Amniotic stem cell (primary cell): ENCODE measurements at places on chromosomes 7 and 10.

DNA sequence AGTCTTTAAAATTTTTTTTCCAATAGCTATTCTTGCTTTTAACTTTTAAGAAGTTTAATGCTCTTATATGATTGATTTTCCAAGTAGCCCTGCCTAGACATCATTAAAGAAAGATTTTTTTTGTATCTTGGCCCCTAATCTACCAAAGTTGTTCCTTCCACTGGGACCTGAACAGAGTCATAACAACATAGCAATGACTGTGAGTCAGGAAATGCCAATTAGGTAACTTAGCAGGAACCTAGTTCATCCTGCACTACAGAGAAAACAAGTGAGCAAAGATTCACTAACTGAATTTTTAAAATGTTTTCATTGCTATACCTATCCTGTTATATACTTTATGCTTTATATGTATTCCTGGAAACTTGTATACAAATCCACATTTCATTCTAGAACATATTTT, 284.7 kb downstream of the BICC1 start:
- no peak for DNase-seq

GRCh38 chr10:69749178-69750010, 52.3 kb upstream of the COL13A1 start:
- DNase-seq: no peak

DNA sequence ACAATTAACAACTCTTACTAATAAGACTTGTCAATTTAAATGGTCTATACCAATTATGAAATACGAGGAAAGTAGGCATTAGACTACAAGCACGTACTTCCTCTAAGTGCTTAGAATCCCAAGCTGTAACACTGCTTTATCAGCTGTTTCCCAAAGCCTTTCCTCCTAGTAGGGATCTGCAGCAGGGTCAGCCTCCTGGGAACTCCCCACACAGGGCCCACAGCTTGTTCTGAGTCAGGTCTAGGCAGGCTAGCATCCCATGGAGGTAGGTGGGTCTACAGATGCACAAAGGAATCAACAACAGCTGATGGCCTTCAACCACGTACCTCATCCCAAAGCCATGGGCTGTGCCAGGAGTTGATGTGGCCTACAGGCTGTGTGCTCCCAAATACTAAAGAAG, 14.7 kb downstream of the MMS19 start:
- DNase-seq: no peak

DNA sequence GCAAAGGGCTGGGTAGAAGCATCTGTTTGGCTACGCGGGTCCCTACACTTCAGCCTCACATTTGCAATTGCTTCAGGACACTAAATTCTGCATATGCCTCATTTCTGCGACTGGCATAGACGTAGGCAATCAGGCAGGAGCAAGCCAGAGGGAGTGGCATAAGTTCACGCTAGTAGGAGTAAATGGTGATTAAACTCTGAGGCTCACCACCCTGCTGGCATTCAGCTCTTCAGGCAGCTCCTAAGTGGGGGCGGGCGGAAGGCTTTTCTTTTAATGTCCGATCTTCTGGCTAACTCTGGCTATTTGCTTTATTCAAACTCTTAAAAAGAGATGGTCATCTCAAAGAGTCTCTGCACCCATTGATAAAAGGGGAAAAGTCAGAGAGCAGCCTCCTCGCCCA, 45.3 kb downstream of the RGS10 start:
- DNase-seq: no peak

GRCh38 chr7:116802746-116803152, 59.6 kb upstream of the CAPZA2 start:
- DNase-seq: no peak

GRCh38 chr7:41114131-41114530, 588.8 kb downstream of the INHBA start:
- no peak for DNase-seq

- DNase-seq: peak; percentile 24
Measured at GRCh38 chr10:119859420-119860258, 13.0 kb downstream of the MCMBP start.

GRCh38 chr7:92053312-92053711, 81.0 kb downstream of the CYP51A1 start:
- DNase-seq: no peak

- DNase-seq: peak; percentile 21
Measured at GRCh38 chr7:84637568-84638338, 443.2 kb upstream of the SEMA3A start.

GRCh38 chr10:122555442-122555841, 5.1 kb upstream of the DMBT1 start:
- no peak for DNase-seq

DNA sequence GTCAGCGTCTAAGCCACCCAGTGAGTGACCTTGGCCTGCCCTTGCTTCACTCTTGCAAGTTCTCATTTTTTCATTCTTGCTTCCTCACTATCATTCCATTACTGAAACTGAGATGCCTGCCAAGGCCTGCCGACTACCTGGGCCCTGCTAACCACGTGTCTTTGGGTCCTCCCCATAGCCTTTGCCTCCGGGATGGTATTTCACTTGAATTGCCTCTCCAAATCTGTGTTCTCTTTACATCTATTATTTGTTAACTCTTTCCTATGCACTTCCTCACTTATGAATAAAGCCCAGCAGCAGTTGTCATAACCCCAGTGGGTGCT, 234.6 kb downstream of the SNX10 start:
- no peak for DNase-seq

GRCh38 chr10:73967544-73967943, 30.4 kb upstream of the VCL start:
- no peak for DNase-seq

GRCh38 chr7:49866076-49866735, 92.8 kb downstream of the VWC2 start:
- no peak for DNase-seq

GRCh38 chr10:103748020-103748419, 107.4 kb downstream of the SH3PXD2A start:
- DNase-seq: no peak

- peak; percentile 37 for DNase-seq
Measured at GRCh38 chr7:16428672-16429071, 7.3 kb upstream of the CRPPA start.

DNA sequence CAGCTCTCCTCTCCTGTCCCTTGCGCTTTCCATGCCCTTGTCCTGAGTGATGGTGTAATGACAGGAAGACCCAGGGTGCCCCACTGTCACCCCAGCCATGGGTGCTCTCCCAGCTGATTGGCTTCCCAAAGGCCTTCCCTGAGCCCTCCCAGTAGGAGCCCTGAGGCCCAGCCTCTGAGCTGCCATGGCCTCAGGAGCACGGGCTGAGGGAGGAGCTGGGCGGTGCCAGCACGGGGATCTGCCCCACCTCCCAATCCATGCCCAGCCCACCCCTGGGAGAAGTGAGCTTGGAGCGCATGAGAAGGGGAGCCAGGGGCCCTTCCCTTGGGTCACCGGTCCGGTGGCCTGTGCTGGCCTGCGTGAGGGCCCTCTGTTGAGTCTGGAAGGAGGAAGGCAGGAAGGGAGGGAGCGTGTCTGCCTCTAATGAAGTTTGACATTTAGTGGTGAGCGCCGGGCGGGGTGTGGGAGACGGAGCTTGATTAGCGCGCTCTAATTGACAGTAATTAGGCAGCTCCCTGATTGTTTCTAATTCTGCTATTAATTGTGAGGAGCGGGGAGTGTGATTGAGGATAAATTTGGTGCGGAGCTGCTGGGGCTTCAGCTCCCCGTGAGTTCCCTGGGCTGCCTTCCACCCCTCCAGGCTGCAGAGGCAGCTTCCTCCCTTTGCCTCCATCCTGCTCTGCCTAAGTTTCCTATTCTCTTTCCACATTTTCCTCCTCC, 28.3 kb downstream of the GBX1 start:
- no peak for DNase-seq

DNA sequence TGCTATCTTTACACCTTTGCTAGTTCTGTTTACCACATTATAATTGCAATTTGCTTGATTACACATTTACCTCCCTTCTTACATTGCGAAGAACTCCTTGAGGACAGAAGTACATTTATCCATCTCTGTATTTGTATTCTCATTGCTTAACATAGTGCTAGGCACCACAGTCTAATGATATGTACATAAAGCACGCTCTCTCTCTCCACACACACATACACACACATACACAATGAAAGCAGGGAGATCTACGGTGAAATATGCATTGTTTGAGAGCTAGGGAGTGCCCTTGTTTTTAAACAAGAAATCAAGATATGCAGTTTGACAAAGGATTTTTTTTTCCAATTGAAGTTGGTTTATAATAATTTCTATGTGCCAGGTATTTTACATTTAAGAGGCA, 148.7 kb downstream of the BMPER start:
- no peak for DNase-seq

DNA sequence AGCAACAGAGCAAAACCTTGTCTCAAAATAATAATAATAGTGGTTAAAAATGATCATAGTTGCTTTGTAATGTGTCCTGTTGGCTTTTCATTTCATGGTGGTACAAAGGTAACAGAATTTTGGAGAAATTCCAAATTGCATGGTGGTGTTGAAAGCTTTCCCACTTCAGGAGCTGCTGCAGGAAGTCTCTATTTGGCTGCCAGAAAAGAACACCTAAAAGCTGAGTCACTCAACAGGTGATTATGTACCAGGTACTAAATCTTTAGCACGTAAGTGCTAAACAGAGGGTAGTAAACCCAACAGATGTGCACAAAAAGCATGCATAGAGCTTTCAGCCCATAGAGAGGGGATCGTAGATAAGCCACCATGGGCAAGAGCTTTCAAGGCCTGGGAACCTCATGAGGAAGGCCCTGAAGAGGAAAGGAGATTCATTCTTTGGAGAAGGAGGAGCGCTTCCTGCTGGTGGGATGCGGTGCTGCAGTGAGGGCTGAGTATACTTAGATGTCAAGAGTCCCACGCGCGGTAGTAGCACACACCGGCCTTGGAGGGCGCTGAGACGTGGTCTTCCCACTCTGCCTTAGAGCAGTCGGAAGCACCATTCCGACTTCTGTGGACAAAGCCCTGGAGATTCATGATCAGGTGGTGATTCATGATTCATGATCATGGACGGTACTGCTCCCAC, 118.7 kb downstream of the RALA start:
- DNase-seq: no peak

DNA sequence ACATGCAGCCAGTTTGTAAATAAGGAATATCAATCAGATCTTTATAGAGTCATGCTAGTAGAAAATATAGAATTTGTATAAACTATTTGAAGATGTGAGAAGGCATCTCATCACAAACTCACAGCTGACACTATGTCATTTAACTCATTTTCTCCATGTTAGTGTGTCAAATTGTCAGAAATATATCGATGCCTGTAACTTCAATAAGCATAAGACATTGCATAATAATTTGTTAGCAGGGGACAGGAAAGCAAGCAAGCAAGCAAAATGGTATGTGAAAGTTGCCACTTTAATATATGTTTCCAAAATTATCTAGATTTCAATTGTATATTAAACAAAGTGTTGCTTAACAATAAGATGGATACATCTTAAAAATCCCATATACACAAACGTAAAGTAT, 571.0 kb downstream of the ARL4A start:
- no peak for DNase-seq

DNA sequence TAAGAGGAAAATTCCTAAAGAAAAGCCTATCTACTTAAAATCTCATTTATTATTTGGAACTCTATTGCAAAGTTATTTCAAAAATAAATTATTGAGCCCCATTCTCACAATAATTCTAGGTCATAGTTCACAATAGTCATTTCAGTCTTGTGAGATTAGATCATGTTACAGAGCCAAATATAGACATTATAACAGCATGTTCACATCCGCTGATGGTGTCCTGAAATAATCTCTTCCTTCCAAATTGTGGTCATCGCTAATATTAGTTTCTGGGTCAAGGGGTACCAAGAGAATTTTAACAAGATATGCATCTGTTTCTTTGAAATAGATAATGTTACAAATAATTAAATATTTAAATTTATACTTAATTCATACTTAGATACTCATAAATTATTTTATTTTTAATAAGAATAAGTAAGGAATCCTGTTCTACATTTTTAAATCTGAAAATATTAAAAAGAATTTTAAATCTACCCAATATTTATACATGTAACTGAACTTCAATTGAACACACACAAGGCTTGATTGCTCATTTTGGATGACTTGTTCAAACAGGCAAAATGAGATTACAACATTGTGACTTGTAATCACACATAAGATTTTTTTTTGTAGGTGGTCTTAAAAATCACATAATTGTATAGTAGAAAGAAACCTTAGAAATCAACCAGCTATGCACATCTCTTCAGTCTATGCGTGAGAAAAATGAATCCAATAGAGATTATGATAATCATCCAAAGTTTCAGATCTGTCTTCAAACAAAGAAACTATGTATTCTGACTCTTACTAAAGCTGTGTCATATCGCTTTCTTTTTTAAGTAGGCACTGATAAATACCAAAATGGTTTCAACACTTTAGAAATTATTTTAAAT, 13.1 kb downstream of the GNAT3 start:
- DNase-seq: no peak

DNA sequence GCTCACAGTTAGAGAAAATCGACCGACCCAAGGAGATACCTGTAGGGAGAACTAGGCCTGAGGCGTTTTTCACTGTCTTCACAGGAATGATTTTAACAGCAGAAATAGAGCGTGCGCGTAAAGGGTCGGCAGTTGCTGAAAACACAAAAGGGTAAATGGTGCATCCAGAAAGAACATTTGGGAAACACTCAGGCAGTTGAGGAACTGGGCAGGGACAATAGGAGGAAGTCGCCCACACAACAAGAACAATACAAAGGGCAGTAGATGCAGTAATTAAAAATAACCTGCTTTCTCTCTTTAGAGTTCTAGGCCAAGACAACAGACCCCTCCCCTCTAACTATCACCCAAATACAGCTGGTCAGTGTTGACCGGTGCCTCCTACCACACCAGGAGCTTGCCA, 126.6 kb downstream of the SORBS1 start:
- DNase-seq: no peak

DNA sequence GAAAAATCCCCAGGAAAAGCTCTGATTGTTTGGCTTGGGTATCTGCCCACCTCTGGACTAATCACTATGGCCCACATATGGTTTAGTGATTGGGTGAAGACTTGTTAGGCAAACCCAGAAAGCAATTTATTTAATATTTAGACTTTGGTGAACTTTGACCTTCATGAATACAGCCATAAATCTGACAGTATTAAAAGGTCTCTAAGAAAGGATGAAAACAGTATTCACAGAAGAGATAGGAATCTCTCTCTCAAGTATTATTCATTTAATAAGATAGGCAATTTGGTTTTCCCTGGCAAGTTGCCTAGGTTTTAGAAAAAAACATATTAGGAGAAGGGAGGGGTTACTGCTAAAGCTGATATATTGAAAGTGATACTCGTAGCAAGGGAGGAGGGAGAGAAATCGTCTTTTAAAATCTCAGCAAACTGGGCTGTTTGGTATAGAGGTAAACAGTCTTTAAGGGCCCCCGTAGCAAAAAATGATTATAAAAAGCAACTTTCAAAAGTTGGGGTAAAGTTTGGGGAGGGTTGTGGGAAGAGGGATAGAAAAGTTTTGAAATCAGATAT, 57.1 kb downstream of the LSMEM1 start:
- no peak for DNase-seq

- no peak for DNase-seq
Measured at GRCh38 chr10:46515366-46515765, 41.1 kb downstream of the GPRIN2 start.
